ENCODE measurements at places on chromosomes 11 and 22. TPM values are rescaled to one million over a fixed set of nuclear protein-coding genes. Genes with fewer than 3 reads are reported as not detected.

DNA sequence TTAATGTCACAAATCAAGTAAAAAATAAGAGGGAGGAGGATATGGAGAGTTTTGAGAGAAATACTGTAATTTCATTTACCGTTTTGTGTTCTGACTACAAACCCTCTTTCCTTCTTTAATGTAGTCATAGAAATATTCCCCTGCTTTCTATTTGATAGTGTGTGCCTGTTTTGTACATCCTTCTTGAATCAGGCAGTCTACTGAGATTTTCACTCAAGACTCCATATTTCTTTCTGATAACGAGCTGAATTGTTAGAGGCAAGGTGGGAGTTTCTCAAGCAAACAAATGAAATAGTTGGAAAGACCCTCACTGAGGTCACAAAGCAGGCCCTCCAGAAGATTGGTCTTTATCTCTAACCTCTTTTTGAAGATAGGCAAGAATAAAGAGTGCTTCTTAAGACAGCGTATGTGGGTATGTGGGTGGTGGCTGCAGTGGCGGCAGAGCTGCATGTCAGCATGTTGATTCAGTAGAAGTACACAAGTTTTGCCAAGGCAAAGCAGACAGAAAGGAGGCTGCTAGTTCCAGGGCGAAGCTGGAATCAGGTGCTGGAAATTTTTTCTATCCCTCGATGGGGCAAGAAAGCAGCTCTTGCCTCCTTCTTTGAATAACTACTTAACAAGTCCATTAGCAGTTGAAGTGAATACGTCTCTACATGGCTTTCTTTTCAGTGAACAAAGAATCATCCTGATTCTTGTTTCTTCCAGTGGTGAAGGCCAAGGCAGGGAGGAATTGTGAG, 164.2 kb downstream of the FAM76B start:
- H3K27me3 ChIP-seq, result no peaks in the 10 kb centered on the region
- H3K4me3 ChIP-seq, result no peak overlapping the region
- no peak overlapping the region for H3K27ac ChIP-seq
- no peaks in the 10 kb centered on the region for H3K36me3 ChIP-seq

DNA sequence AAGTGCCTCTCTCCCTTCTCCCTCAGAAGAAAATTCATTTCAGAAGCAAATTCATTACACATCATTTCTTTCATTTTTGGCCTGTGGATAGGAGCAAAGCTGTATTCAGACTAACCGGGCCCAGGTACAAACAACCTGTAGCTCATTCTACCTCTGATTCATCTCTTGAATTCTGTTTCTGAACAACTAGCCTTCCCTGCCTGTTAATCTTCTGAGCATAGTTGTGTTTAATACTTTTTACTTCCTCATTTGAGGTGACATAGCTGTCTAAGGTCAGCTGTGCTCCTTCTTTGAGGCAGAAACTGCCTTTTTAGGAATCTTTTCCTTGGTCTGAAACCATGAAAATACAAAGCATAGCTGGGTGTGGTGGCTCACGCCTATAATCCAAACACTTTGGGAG, 12.6 kb upstream of the IL18BP start:
- H3K4me1 ChIP-seq, result no peaks in the 10 kb centered on the region
- H3K36me3 ChIP-seq, result peaks cover 24% of the 10 kb centered on the region
- H3K4me3 ChIP-seq, result no peak overlapping the region
- H3K27me3 ChIP-seq, result no peaks in the 10 kb centered on the region
- DNase-seq, result no peak

PKDREJ gene
- 0.04 TPM for total RNA-seq

DNA sequence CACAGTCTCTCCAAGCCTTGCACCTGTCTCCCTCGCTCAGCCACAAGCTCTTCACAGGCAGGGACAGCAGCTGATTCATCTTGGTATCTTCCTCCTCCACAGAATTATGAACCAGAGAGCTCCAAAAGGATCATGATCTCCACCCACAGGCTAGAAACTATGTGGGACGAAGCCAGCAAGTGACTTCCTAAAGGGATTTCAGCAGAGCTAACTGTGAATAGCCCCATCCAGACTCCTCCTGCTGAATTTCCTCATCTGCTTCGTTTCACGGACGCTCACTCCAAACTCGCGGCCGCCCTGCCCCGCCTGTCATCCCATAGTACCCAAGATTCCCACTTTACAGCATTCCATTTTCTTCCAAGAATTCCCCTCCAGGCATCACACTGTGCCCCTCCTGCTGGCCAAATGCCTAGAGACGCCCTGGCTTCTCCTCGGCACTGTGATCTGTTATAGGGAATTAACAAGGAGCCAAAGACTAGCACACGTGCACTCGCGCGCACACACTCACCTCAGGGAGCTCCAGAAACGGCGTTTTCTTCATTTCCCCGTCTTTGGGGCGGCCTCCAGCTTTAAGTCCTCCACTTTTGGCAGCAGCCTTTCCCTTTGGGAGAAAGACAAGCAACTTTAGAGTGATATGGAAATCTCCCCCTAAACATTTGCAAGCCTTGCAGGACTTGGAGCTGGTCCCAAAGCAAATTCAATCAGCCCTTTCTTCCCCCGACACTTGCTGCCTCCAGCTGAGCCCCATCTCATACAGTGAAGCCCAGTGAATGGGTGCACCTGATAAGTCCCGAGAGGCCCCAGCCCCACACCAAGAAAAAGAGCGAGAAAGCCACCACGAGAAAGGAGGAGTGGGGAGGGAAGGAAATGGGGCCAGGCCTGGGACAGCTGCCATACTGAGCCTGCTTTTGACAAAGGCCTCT, 35.5 kb downstream of the SPATA19 start:
- H3K27me3 ChIP-seq, result no peaks in the 10 kb centered on the region
- H3K36me3 ChIP-seq, result no peaks in the 10 kb centered on the region
- H3K4me3 ChIP-seq, result no peak overlapping the region
- H3K27ac ChIP-seq, result no peak overlapping the region

OR52I2 gene
- total RNA-seq, result not detected

P2RX6 gene
- total RNA-seq, result not detected

- H3K27ac ChIP-seq, result no peak overlapping the region
- H3K4me1 ChIP-seq, result no peaks in the 10 kb centered on the region
- H3K36me3 ChIP-seq, result no peaks in the 10 kb centered on the region
- no peak for DNase-seq
- no peak overlapping the region for H3K4me3 ChIP-seq
These were observed 403.6 kb downstream of the MN1 start for GRCh38 chr22:27397954-27398342.

MS4A1 gene
- not detected for total RNA-seq

- peak; percentile 34 for DNase-seq
- H3K27me3 ChIP-seq, result no peaks in the 10 kb centered on the region
These were observed 200.8 kb upstream of the ZC3H12C start for GRCh38 chr11:109892321-109892794.

DNA sequence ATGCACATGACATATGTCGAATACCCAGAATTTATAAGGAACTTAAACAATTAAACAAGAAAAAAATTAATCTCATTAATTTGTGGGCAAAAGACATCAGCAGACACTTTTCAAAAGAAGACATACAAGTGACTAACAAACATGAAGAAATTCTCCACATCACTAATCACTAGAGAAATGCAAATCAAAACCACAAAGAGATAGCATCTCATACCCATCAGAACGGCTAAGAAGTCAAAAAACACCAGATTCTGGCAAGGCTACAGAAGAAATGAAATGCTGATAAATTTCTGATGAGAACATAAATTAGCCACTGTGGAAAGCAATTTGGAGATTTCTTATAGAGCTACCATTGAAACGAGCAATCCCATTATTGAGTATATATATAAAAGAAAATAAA, 210.6 kb upstream of the LUZP2 start:
- no peaks in the 10 kb centered on the region for H3K4me1 ChIP-seq
- H3K27me3 ChIP-seq, result no peaks in the 10 kb centered on the region
- no peak for DNase-seq
- no peak overlapping the region for H3K27ac ChIP-seq

GRCh38 chr22:46064228-46064965, 85.9 kb upstream of the PPARA start:
- no peaks in the 10 kb centered on the region for H3K36me3 ChIP-seq
- peaks cover 8% of the 10 kb centered on the region for H3K4me1 ChIP-seq
- no peak overlapping the region for H3K27ac ChIP-seq
- H3K4me3 ChIP-seq, result no peak overlapping the region
- DNase-seq, result no peak
- H3K27me3 ChIP-seq, result peaks cover 3% of the 10 kb centered on the region

- H3K36me3 ChIP-seq, result no peaks in the 10 kb centered on the region
- DNase-seq, result no peak
- no peak overlapping the region for H3K4me3 ChIP-seq
- H3K27ac ChIP-seq, result no peak overlapping the region
- H3K27me3 ChIP-seq, result no peaks in the 10 kb centered on the region
These were observed 163.9 kb upstream of the ZC3H12C start for GRCh38 chr11:109929308-109929707.

SORL1 gene
- 65.5 TPM for total RNA-seq

MRGPRX3 gene
- total RNA-seq, result not detected

HSPA8 gene
- total RNA-seq, result 2,163 TPM

DNA sequence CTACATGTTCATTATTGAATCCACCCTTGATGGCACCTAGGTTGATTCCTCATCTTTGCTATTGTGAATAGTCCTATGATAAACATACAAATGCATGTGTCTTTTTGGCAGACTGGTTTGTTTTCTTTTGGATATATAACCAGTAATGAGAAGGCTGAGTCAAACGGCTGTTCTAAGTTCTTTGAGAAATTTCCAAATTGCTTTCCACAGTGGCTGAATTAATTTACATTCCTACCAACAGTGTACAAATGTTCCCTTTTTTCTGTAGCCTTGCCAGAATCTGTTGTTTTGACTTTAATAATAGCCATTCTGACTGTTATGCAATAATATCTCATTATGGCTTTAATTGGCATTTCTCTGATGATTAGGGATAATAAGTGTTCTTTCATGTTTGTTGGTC, 184.9 kb downstream of the CASP12 start:
- H3K36me3 ChIP-seq, result no peaks in the 10 kb centered on the region
- no peak overlapping the region for H3K4me3 ChIP-seq
- H3K27me3 ChIP-seq, result no peaks in the 10 kb centered on the region
- H3K4me1 ChIP-seq, result no peaks in the 10 kb centered on the region
- DNase-seq, result no peak
- H3K27ac ChIP-seq, result no peak overlapping the region

PTPN5 gene
- total RNA-seq, result 8.4 TPM

- H3K4me3 ChIP-seq, result peak overlapping the region; percentile 51
- no peaks in the 10 kb centered on the region for H3K36me3 ChIP-seq
- DNase-seq, result no peak
- H3K4me1 ChIP-seq, result peaks cover 27% of the 10 kb centered on the region
These were observed 841 bp upstream of the TUB start for GRCh38 chr11:8080069-8080670.

GRCh38 chr22:22604326-22605073, 39.9 kb upstream of the GGTLC2 start:
- no peaks in the 10 kb centered on the region for H3K36me3 ChIP-seq
- no peak for DNase-seq
- H3K27ac ChIP-seq, result no peak overlapping the region

XPNPEP3 gene
- total RNA-seq, result 21.5 TPM

DNA sequence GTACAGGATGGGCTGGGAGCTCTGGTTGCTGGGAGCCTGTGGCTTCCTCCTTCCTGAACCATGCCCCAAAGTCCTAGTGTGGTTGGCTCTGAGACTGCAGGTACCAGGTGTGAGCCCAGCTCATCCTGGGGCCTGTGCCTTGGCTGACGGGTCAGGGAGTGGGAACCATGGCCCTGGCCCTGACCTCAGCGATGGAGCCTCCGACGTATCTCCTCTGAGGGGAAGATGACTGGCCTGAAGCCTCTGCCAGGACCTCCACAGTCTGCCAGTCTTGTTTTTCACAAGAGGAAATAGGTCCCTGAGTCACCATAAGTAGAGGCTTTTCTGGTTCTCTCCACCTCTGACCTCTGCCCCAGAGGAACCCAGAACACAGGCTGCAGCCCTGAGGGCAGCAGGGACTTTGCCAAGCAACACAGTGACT, 3.4 kb downstream of the RCE1 start:
- no peak for DNase-seq
- no peaks in the 10 kb centered on the region for H3K27me3 ChIP-seq
- no peaks in the 10 kb centered on the region for H3K4me1 ChIP-seq
- H3K27ac ChIP-seq, result no peak overlapping the region

- DNase-seq, result no peak
- H3K4me1 ChIP-seq, result no peaks in the 10 kb centered on the region
- H3K36me3 ChIP-seq, result no peaks in the 10 kb centered on the region
- H3K27ac ChIP-seq, result no peak overlapping the region
- H3K27me3 ChIP-seq, result no peaks in the 10 kb centered on the region
- H3K4me3 ChIP-seq, result no peak overlapping the region
These were observed 19.2 kb downstream of the EMID1 start for GRCh38 chr22:29224859-29225410.

DNA sequence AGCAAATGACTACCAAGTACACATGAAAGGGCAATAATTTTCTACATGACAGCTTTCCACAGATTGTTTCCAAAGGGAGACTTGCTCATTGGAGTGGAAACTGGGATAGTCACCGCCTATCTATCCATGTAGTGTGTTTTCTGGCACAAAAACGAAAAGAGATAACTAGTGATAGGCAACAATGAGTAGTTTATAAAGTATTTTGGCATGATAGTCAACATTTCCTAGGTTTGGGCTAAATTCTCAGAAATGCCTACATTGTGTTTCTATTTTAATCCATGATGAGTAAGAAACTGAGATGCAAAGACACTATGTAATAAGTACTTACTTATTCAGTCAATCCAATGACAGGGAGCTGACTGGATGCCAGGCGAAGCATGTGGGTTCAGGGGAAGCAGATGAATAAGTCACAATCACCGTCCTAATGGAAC, 1129.1 kb downstream of the DLG2 start:
- no peak for DNase-seq
- no peak overlapping the region for H3K4me3 ChIP-seq
- H3K27ac ChIP-seq, result no peak overlapping the region
- no peaks in the 10 kb centered on the region for H3K4me1 ChIP-seq

GRCh38 chr22:33658775-33659174, 261.5 kb downstream of the LARGE1 start:
- H3K4me3 ChIP-seq, result no peak overlapping the region
- no peak overlapping the region for H3K27ac ChIP-seq
- no peaks in the 10 kb centered on the region for H3K27me3 ChIP-seq
- no peaks in the 10 kb centered on the region for H3K36me3 ChIP-seq

KCNK4 gene
- not detected for total RNA-seq

- no peaks in the 10 kb centered on the region for H3K27me3 ChIP-seq
- no peaks in the 10 kb centered on the region for H3K36me3 ChIP-seq
- H3K4me3 ChIP-seq, result no peak overlapping the region
- DNase-seq, result no peak
- no peak overlapping the region for H3K27ac ChIP-seq
- peaks cover 3% of the 10 kb centered on the region for H3K4me1 ChIP-seq
These were observed 1052.3 kb downstream of the NTM start for GRCh38 chr11:132422722-132423121.

RFPL3 gene
- not detected for total RNA-seq
